ENCODE measurements at places on chromosomes 6 and 20.

GRCh38 chr6:33276864-33277662, at the start of gene B3GALT4:
TSS of gene B3GALT4 (plus strand) at chr6:33277123. CDS start at chr6:33277420, 297 bp downstream.
- DNase-seq: peak; percentile 39

- DNase-seq: no peak
These were observed 26.8 kb downstream of the ZNF831 start for GRCh38 chr20:59190466-59190865.

GRCh38 chr6:161959072-161959471, 685.2 kb upstream of the AGPAT4 start:
- DNase-seq: no peak

DNA sequence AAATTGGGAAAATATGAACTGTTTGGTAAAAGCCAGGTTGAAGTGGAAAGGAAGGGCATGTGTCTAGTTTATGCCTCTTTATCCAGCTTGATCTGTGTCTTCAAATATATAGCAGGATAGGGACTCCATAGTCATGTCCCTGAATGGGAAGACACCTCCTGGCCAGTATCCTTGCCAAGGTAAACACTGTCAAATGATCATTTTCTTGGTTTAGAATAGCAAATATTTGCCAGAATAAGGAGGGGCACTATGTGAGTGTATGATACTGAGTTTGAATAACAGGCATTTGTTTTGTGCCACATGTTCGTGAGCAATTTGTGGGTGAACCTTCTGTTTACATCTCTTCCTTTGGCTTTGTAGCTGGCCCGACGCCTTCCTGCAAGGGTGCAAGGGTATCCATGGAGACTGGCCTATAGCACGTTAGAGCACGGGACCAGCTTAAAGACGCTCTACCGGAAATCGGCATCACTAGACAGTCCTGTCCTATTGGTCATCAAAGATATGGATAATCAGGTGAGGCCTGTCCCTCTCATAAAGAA, 34.2 kb upstream of the HINT3 start:
- DNase-seq: no peak

DNA sequence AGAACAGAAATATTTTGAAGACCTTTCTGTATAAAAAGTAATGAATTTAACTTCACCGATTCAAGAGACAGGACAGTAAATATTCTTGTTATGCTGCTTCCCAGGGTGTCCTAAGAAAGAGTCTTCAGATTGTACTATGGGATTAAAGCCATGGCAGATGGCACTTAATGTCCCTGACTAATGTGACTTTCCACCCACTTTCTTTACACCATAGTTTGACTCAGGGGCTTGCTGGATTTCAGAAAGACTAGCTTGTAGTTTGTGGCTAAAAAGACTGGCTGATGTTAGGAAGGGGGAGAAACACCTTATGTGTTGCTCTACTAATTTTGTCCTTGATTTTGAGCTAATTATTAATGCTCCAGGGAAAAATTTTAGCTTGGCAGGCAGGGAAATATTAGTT, 75.9 kb downstream of the UTRN start:
- no peak for DNase-seq
